ENCODE measurements at places on chromosomes 16 and 17. TPM values are rescaled to one million over a fixed set of nuclear protein-coding genes. Genes with fewer than 3 reads are reported as not detected.

The SEC14L5 gene
- total RNA-seq = 0.22 TPM

The KRT13 gene
- not detected for total RNA-seq

The TUFM gene
- total RNA-seq = 410 TPM

The GUCY2D gene
- not detected for total RNA-seq

The CCR7 gene
- 1.3 TPM for total RNA-seq

The RTN4RL1 gene
- total RNA-seq = 0.07 TPM

DNA sequence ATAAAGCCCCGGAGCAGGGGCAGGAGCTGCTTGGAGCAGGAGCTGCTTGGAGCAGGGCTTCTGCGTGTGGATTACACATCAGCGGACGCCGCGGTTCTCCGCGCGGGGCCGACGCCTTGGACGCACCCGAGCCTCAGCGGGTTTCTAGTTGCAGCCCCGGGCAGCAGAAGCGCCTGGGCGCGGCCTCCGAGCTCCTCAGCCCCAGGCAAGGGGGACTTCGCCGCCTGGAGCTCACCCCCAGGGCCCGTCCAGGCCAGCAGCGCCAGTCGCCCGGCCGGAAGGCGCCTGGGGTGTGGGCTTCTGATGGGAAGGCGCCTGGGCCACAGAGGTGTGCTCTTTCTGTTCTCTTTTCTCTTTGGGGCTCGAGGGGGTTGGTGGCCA, 6.3 kb downstream of the FOXF1 start:
- peaks cover 81% of the 10 kb centered on the region for H3K27me3 ChIP-seq
- H3K27ac ChIP-seq = no peak overlapping the region
- H3K36me3 ChIP-seq = no peaks in the 10 kb centered on the region
- H3K4me1 ChIP-seq = peaks cover 11% of the 10 kb centered on the region
- no peak overlapping the region for H3K4me3 ChIP-seq

DNA sequence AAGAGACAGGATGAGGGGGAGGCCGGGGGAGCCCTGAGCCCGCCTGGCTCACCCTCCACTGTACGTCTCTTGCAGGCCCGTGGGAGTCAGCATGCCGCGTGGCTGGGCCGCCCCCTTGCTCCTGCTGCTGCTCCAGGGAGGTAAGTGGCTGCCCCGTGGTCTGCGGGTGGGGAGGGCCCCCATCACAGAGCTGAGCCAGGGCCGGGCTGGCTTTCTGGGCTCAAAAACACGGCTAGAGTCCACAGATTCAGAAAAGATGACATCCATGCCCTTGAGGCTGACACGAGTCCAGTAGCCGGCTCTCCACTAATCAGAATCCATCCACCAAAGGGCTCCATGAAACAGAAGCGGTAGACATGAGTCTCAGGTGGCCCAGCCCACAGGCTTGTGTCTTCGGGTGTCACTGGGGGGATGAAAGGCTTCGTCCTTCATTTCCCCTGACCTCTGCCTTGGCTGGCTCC, 28.0 kb downstream of the IL21R start:
- H3K4me3 ChIP-seq = no peak overlapping the region
- no peak overlapping the region for H3K27ac ChIP-seq
- H3K4me1 ChIP-seq = peaks cover 5% of the 10 kb centered on the region

GRCh38 chr17:56020369-56020768, 132.9 kb upstream of the ANKFN1 start:
- no peak for DNase-seq
- H3K4me1 ChIP-seq = no peaks in the 10 kb centered on the region
- H3K4me3 ChIP-seq = no peak overlapping the region
- no peaks in the 10 kb centered on the region for H3K27me3 ChIP-seq

- no peaks in the 10 kb centered on the region for H3K27me3 ChIP-seq
- peaks cover 55% of the 10 kb centered on the region for H3K4me1 ChIP-seq
- no peaks in the 10 kb centered on the region for H3K36me3 ChIP-seq
- no peak for DNase-seq
Measured at GRCh38 chr16:85304337-85304736, 192.1 kb upstream of the CIBAR2 start.

GRCh38 chr16:70483426-70483825, 29.0 kb downstream of the FCSK start:
- H3K4me3 ChIP-seq = no peak overlapping the region
- no peaks in the 10 kb centered on the region for H3K4me1 ChIP-seq
- peaks cover 62% of the 10 kb centered on the region for H3K36me3 ChIP-seq

- H3K27ac ChIP-seq = no peak overlapping the region
- no peaks in the 10 kb centered on the region for H3K36me3 ChIP-seq
- no peak for DNase-seq
- no peaks in the 10 kb centered on the region for H3K27me3 ChIP-seq
Measured at GRCh38 chr17:32104158-32104557, 38.1 kb upstream of the RHOT1 start.

DNA sequence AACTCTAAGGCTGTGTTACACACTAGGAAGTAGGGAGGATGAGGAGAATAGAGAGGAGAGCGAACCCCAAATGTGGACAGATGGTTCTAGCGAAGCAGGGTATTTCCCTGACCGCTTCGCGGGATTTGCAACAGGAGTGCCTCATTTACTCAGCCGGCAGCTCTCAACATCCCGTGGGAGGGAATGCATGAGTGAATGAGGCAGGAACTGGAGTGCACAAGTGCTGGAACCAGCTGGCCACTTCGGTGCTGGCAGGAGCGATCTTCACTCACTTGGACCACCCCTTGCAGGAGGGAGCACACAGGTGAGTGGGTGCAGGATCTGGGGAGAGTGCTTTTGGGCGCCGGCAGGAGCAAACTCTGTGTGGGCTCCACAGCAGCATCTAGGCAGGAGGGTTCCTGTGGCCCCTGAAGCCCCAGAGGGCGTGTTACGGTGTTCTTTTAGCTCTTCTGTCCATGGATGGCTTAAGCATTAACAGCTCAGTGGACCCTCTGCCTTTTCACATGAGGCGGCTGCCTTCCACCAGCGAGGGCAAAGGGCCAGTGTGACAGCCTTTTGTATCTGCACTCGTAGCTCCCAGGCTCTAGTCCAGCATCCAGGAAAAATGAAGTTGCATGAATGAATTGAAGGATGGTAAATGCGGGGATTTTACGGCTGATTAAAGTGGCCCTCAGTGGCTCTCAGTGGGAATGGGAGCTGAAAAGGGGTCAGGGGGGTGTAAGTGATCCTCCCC, 17.4 kb upstream of the ZNHIT3 start:
- H3K27me3 ChIP-seq = peaks cover 11% of the 10 kb centered on the region
- no peaks in the 10 kb centered on the region for H3K36me3 ChIP-seq
- no peak for DNase-seq
- H3K4me3 ChIP-seq = no peak overlapping the region

GRCh38 chr16:11298143-11298900, 17.2 kb upstream of the PRM1 start:
- peaks cover 13% of the 10 kb centered on the region for H3K4me1 ChIP-seq
- no peaks in the 10 kb centered on the region for H3K36me3 ChIP-seq
- H3K27me3 ChIP-seq = 0 out of 2 replicates have a peak, but pooled peaks cover 3% of the 10 kb centered on the region
- no peak for DNase-seq
- no peak overlapping the region for H3K4me3 ChIP-seq
- H3K27ac ChIP-seq = no peak overlapping the region

- no peak overlapping the region for H3K27ac ChIP-seq
- H3K27me3 ChIP-seq = no peaks in the 10 kb centered on the region
- peaks cover 22% of the 10 kb centered on the region for H3K4me1 ChIP-seq
- H3K4me3 ChIP-seq = no peak overlapping the region
Measured at GRCh38 chr16:1745900-1746692, 25.2 kb downstream of the NME3 start.

DNA sequence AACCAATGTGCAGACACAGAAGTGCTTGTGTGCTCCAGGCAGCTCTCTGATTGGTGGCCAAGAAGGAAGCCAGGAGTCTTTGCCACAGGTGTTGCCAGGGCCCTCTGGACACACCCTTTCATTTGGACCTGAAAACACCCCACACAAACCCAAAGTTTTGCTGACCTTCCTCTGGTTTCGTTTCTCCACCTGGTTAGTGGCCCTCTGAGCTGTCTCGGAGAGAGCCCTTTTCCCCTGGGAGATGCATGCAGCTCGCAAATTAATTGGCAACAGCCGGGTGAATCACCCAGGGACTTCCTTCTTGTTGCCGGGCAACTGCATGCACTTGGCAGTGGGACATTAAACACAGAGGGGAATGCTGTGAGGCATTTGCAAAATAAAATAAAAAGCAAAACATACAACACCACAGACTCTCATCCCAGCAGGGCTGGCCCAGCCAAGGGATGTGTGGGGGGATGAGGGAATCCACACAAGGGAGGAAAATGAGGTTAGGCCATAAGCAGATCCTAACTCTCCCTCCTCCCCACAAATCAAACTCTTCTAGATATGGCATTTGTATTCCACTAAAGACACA, 286.6 kb downstream of the SOX9 start:
- H3K36me3 ChIP-seq = no peaks in the 10 kb centered on the region
- DNase-seq = no peak
- no peak overlapping the region for H3K4me3 ChIP-seq
- no peak overlapping the region for H3K27ac ChIP-seq
- no peaks in the 10 kb centered on the region for H3K4me1 ChIP-seq
- no peaks in the 10 kb centered on the region for H3K27me3 ChIP-seq

GRCh38 chr17:47239967-47240651, 13.5 kb upstream of the ITGB3 start:
- H3K36me3 ChIP-seq = no peaks in the 10 kb centered on the region
- no peaks in the 10 kb centered on the region for H3K27me3 ChIP-seq
- peaks cover 21% of the 10 kb centered on the region for H3K4me1 ChIP-seq

DNA sequence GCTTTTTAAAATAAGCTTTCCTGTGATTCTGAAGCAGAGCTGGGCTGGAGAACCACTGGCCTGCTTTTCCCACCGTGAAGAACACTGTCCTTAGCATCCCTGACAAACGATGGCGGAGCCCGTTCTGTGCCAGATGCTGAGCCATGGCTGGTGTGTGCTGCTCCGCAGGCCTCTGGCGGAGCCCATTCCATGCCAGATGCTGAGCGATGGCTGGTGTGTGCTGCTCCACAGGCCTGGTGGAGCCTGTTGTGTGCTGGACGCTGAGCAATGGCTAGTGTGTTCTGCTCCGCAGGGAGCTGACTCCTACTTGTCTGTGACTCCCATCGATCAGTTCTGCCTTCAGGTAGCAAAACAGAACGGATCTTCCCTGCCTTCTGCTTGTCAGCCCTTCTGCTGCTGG, 4.3 kb downstream of the ENDOV start:
- 0 out of 3 replicates have a peak, but pooled peaks cover 3% of the 10 kb centered on the region for H3K36me3 ChIP-seq
- H3K27ac ChIP-seq = no peak overlapping the region
- DNase-seq = no peak
- H3K4me3 ChIP-seq = no peak overlapping the region

DNA sequence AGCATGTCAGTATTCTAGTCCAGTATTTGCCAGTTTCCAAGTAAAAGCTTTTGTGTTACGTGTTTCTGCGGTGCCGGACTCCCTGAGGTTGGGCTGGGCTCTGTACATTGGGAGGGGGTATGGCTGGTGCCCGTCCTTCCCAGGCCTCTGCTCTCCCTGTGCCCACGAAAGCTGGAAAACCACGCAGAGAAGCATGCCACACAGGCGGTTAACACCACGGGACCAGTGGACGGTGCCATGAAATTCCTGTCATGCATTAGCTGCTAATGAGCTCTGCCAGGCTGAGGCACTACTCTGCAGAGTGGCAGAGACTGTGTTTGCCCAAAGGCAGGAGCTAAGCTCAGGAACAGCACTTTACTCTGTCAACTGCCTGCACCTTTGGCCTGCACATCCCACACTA, 8.1 kb downstream of the SMIM5 start:
- H3K27ac ChIP-seq = no peak overlapping the region
- no peak for DNase-seq
- H3K4me3 ChIP-seq = no peak overlapping the region
- H3K27me3 ChIP-seq = no peaks in the 10 kb centered on the region

Measured in K562 (cell line).